ENCODE measurements at places on chromosomes 12 and 14.

DNA sequence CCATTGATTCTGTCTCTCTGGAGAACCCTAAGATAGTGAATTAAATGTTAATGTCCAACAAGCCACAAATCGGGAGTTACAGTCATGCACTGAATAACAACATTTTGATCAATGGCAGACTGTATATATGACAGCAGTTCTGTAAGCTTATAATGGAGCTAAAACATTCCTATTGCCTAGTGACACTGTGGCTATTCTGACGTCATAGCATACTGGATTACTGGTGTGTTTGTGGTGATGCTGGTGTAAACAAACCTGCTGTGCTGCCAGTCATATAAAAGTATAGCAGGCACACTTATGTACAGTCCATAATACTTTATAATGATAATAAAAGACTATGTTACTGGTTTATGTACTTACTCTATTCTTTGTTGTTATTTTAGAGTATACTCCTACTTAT is 56.7 kb upstream of the BICD1 start:
- no peak overlapping the region for H3K4me3 ChIP-seq
- H3K27ac ChIP-seq: no peak overlapping the region
- H3K36me3 ChIP-seq: peaks cover 3% of the 10 kb centered on the region

DNA sequence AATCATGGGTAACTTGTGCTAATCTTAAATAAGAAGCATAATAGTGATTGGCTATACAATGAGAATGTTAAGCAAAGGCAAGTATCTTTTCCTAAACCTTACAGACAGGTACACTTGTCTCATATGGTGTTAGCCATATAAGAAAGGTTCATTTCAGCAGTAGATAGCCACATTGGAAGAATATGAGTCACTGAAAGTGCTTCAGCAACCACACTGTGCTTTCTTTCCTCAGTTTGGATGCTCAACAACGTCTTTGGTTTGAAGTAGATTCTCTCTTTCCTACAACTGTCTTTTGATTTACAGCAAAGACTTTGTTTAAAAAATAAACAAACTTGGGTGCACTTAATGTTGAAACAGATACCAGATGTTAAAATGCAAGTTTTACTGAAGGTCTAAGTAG is 8.9 kb downstream of the DDHD1 start:
- H3K27ac ChIP-seq: no peak overlapping the region
- no peaks in the 10 kb centered on the region for H3K27me3 ChIP-seq
- H3K4me3 ChIP-seq: no peak overlapping the region
- H3K36me3 ChIP-seq: peaks cover 19% of the 10 kb centered on the region
- DNase-seq: no peak

DNA sequence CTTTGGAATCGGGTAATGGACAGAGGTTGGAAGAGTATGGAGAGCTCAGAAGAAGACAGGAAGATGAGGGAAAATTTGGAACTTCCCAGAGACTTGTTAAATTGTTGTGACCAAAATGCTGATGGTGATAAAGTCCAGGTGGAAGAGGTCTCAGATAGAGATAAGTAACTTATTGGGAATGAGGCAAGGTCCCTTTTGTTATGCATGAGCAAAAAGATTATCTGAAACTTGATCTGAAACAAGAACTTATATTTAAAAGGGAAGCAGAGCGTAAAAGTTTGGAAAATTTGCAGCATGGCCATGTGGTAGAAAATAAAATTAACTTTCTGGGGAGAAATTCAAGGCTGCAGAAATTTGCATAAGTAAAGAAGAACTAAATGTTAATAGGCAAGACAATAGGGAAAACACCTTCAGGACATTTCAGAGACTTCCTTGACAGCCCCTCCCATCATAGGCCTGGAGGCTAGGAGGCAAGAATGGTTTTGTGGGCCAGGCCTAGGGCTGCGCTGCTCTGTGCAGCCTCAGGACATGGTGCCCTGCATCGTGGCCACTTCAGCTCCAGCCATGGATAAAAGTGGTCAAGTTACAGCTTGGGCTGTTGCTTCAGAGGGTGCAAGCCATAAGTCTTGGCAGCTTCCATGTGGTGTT is 425.7 kb upstream of the PRICKLE1 start:
- H3K27me3 ChIP-seq: no peaks in the 10 kb centered on the region
- peaks cover 6% of the 10 kb centered on the region for H3K36me3 ChIP-seq
- H3K4me1 ChIP-seq: no peaks in the 10 kb centered on the region

GRCh38 chr12:94187361-94187760 is 39.0 kb downstream of the PLXNC1 start:
- H3K27me3 ChIP-seq: no peaks in the 10 kb centered on the region
- DNase-seq: no peak
- peaks cover 16% of the 10 kb centered on the region for H3K4me1 ChIP-seq
- no peak overlapping the region for H3K4me3 ChIP-seq
- H3K27ac ChIP-seq: no peak overlapping the region

DNA sequence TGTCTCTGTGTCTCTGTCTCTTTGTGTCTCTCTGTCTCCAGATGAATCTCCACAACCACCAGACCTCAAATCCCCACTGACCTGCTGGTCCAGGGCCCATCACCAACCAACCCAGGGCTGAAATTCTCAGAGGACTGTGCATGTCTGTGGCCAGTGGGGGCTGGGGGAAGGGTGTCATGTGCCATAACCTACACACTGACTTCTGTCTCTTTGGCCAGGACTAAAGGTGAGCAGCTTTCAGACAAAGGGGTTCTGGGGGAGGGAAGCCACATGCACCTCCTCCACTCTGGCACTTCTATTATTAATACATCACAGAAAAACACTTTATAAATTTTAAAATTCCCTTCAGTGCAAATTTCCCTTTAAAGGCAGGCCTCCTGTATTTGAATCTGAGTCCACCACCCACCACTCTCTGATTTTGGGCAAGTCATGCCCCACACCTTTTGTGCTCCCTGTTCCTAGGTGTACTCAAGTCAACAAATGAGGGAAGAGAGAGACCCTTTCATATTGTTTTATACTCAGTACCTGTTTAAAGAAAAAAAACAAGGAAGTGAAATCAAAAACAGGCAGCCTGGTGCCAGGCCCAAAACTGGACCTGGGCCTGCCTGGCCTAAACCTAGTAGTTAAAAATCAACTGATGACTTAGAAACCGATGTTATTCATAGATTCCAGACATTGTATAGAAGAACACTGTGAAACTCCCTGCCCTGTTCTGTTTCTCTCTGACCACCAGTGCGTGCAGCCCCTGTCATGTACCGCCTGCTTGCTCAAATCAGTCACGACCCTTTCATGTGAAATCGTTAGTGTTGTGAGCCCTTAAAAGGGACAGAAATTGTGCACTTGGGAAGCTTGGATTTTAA is 80.2 kb downstream of the TUNAR start:
- DNase-seq: no peak
- H3K4me1 ChIP-seq: peaks cover 9% of the 10 kb centered on the region
- H3K27ac ChIP-seq: no peak overlapping the region
- no peaks in the 10 kb centered on the region for H3K36me3 ChIP-seq
- H3K4me3 ChIP-seq: no peak overlapping the region
- H3K27me3 ChIP-seq: no peaks in the 10 kb centered on the region

DNA sequence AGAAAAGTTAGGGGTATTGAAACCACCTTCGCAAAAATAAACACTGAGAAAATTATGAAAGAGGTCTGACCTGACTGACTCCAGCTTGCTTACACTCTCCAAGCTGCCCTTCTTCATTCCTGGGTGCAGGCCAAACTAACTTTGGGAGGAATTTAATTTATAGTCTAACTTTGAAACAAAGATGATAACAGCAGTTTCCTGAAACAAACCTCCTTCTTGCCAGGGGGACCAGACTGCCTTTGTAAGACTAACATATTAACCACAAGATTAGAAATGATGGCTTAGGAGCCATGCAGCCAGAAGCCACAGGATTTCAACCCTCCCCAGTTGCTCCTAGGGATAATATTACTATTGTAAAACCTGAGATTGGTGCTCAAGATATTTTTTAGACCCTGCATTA is 13.8 kb upstream of the EEA1 start:
- H3K36me3 ChIP-seq: peaks cover 1% of the 10 kb centered on the region
- H3K27me3 ChIP-seq: no peaks in the 10 kb centered on the region
- DNase-seq: no peak

DNA sequence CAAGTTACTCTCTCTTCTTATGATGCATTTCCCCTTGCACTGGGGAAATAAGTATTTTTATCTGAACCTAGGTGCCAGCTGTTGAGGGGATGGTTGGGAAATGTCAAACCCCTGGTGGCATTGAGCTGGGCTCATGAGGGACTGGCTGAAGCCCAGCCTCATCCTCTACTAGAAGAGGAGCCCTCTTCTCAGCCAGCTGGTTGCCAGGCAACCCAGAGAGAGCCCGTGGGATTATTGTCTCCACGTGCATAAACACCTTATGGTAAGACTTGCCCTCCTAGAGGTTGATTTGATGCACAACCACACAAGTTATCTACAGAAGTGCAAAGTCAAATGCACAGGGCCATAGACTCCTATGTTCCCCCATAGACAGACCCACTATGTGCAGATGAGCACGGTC is 89.8 kb downstream of the WSCD2 start:
- H3K36me3 ChIP-seq: no peaks in the 10 kb centered on the region
- H3K4me3 ChIP-seq: no peak overlapping the region
- peaks cover 19% of the 10 kb centered on the region for H3K27me3 ChIP-seq
- no peaks in the 10 kb centered on the region for H3K4me1 ChIP-seq

All from progenitor cell of endocrine pancreas (in vitro differentiated cells).